ENCODE measurements at places on chromosomes 1 and 21.

DNA sequence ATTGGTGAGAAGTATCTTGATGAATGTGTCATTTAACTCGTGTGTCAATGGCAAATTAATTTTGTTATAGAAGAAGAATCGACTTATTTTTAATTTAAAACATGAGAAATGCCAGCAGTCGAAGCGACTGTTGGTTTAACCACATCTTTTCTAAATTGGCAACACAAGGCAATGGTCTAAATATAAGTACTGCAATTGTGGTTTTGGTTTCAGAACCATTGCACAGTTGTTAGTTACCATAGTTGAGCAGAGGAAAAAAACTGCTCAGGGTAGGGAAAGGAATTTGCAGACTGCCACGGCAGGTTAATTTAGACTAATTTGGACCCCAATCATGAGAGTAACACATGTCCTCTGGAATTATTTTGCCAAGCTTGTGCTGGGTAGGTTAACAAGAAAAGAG lies 185.6 kb upstream of the RUNX1 start:
- no peak for DNase-seq

DNA sequence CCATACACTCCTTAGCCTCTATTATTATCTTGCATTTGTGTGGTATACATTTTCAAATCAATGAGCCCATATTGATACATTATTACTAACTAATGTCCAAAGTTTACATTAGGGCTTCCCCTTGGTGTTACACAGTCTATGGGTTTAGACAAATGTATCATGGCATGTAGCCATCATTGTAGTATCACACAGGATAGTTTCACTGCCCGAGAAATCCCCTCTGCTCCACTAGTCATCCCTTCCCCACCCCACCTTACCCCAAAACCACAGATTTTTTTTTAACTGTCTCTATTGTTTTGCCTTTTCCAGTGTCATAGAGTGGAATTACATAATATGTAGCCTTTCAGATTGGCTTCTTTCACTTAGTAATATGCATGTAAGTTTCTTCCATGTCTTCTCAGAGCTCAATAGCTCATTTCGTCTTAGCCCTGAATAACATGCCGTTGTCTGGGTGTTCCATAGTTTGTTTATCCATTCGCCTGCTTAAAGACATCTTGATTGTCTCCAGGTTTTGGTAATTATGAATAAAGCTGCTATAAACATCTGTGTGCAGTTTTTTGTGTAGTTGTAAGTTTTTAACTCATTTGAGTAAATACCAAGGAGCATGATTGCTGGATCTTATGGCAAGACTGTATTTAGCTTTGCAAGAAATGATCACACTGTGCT lies 86.4 kb upstream of the LYST start:
- DNase-seq: no peak

DNA sequence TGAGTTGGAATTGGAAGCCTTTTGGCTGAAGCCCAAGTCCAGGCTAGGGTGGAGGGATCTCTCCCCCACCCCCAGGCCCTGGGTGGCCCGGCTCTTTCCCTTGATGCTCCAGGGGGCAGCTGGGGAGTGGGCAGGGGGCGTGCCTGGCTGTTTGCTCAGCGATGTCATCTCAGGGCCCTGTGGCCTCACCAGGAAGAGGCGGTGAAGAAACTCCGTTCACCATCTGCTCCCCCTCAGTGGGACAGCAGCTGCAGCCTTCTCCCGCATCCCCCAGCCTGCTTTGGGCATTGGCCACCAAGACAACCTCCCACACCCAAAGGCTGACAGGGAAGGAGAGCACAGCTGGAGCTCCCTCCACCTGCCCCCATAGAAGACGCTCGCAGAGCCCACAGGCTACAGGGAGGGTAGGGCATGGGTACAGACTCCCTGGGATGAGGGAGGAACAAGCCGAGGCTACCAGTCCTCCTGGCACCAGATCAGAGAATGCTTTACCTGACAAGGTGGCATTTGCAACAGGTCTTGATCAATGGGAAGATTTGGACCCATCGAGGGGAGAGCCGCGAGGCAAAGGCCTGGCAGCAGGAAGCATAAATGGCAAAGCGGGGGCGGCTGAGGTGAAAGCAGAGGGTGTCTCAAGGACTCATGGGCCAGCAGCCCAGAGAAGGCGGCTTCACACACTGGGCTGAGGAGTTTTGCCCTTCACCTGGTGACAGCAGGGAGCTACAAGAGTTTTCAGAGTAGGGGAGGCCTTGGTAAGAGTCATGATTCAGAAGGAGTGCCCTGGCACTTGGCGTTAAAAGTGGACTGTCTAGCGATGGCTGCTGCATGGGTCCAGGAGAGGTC lies 6.5 kb upstream of the GUCA2A start:
- no peak for DNase-seq

DNA sequence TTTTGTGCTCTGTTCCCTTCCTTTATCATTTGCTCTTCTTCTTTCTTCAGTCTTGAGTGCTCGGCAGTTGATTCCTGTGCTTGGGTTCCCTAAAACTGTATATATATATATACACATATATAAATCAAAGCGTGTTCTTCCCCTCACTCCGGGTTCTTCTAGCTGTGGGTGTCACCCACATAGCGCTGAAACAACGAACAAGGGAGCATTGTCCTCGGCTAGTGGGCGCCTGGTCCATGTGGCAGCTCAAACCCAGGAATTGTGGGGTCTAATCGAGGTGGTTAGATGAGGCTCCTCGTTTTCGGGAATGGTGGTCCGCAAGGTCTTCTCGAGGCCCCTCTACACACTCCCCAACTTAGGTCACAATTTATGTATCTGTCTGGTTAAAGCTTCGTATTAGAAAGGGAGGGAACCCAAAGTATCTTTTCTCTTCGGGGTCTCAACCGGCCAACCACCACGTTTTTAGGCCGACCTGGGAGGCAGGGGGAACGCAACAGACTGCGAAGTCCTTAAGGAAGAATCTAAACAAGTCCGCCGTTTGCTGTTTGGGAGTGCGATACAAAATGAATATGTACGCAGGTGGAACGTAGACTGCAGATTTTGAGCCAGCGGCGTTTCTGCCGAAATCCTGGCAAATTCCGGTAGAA lies 504 bp upstream of the SDHC start:
- no peak for DNase-seq

DNA sequence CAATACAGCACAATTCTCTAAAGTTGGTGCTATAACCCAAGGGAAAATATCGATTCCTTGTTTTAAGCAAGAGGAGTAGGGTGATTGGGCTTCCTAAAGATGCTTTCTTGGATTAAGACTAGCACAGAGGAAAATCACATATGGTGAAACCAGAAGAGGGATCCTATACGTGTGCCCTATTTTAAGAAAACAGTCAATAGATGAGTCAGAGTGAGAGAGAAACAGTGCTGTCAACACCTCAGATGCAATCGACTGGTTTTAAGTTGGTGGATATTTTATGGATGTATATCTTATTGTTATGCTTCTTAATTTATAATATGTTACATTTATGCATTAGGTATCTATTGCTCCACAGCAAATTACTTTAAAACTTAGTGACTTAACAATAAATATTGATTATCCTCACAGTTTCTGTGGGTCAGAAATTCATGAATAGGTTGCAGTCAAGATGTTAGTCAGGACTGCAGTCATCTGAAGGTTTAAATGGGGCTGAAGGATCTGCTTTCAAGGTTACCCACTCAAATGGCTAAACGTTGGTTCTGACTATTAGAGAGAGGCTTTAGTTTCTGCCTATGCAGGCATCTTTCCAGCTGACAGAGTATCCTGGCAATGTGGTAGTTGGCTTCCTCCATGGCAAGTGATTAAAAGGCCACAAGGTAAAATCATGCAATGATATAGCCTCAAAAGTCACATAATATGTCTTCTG lies 61.6 kb upstream of the DEPDC1 start:
- no peak for DNase-seq

DNA sequence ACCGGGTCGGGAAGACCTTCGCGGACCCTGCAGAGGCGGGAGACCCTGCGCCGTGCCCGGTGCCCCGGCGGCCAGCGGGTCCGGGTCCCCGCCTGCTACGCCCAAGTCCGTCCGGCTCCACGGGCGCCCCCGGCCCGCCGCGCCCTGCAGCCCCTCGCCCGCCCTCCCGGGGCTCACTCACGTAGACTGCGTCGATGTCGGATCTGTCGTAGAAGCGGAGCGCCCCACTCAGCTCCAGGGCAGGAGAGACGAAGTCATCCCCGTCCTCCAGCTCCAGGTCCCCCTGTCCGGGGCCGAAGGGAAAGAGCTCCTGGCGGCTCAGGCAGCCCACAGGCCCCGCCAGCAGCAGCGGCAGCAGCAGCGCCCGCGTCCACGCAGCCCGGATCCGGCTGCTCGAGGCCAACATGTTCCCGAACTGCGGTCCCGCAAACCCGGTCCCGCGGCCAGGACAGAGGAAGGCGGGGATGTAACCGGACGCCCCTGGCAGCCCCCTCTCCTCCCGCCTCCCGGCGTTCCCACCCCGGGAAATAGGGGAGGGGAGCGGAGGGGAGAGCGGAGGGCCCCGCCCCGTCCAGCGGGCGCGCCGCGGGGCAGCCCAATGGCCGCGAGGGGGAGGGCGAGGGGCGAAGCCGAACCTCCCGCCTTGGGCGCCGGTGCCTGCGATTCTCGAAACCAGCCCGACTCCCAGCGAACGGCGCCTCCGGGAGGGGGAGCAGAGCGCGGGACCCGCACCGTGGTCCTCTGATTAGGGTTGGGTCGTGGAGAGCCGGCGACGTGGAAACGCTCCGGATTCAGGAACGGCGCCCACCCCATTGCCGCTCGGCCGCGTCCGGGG lies at the start of gene NID1:
NID1 (minus strand) TSS at position 417 of the 835 bp plus-strand sequence; CDS start at position 406, 11 bp downstream.
- DNase-seq: peak; percentile 33

- no peak for DNase-seq
Measured at GRCh38 chr1:158506369-158506987, 34.5 kb downstream of the OR10R2 start.

DNA sequence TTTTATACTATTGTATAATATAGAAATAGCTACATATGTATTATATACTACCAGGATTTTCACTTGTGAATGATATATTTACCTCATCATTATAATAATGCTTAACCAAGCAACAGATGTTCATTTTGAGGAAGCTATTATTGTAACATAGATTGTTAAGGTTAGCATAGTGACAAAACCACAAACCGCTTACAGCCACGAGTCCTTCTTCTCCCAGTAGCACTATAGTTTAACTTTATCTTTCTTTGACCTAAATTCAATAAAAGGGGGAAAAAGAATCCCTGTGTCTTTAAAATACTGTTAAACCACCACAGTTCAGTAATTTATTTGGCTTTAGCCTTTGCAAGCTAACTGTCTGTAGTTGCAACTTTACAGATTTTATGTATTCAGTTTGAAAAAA lies 1039.4 kb upstream of the B3GALT2 start:
- no peak for DNase-seq

GRCh38 chr1:230900984-230901383 lies 32.7 kb upstream of the C1orf198 start:
- no peak for DNase-seq

DNA sequence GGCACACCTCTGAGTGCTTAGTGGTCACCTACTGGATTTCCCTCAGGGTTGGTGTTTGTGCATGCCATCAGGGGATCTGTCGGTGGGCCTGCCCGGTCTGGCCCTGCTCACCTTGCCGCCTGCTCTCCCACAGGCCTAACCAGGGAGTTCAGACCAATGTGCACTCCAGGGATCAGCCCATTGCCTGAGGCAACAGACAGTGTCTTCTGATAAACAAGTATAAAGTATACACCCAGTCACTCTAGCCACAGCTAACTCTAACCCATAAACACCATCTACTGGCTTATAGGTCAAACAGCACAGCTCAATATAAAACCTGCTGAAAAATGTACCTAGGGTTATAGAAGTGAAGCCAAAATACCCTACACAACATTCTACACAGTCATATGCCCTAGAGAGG lies 1300.0 kb downstream of the PLA2G4A start:
- peak; percentile 73 for DNase-seq

- peak; percentile 99 for DNase-seq
Measured at GRCh38 chr1:6199298-6200187, at the start of gene RPL22. Gene RPL22 (minus strand): TSS chr1:6199595. CDS start chr1:6199573, 22 bp downstream.

DNA sequence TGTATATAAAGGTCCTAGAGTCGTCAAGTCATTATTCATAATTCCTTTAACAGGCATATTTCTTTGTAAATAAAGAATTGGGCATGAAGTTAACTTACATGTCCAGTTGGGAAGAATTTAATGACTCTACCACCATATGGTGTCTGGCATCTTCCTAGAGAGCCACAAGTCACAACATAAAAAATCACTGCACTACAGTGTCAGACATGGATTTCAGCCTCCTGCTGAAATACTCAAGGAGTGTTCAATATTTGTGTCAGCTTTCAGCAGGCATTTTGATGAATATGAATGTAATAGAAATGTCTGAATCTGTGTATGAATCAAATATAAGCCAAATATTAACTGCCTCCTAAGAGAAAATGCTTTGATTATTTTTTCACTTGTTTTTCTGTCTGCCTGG lies 91.9 kb upstream of the TMPRSS15 start:
- no peak for DNase-seq

- peak; percentile 27 for DNase-seq
Measured at GRCh38 chr1:209072481-209072880, 511.0 kb upstream of the CAMK1G start.

- no peak for DNase-seq
Measured at GRCh38 chr1:219020386-219020785, 153.3 kb upstream of the LYPLAL1 start.

DNA sequence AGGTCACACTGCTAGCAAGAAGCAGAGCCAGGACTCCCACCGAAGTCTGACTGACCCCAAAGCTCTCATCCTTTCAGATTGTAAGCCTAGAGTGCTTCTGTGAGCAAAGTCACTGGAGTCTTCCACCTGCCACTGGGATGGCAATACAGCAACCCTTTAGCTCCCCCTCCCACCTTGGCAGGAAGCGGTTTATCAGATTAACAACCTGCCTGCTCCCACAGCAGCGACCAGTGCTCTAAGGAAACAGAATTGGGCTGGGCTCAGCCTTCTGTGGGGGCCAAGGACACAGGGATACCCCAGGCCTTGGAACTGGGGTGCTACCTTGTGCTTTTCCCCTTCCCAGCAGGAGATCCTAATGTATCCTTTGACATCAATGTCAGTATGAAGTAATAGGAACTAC lies 76.0 kb downstream of the GFI1 start:
- no peak for DNase-seq

DNA sequence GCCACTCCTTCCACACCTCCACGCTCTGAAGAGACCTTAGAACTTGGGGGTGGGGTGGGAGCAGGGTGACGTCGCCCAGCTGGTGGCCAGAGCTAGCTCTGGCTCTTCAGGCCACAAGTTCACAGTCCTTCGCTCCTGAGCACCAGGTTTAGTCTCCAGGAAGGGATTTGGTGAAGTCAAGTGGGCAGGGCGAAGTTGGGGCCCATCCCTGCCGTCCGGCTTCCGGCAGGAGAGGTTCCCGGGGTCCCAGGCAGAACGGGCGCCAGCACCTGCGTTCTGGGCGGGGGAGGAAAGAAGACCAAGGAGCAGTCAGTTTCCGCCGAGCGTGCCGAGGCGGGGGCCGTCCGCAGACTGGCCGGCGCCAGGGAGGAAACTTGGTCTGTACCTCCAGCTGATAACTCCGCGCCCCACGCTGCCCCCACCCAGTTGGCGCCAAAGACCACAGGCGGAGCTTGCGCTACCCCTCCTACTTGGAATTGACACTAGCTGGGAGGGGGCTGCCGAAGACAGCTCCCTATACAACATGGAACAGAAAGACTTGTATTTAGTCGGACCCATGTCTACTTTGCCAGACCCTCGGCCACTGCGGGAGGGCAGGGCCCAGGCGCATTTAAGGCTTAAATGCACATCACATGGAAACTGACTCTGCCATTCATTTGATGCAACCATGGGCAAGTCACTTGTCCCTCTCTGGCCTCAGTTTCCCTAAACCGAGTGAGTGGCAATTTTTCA lies 995 bp downstream of the ID3 start:
- DNase-seq: peak; percentile 51

GRCh38 chr1:161139766-161140165 lies 7.3 kb upstream of the DEDD start:
- DNase-seq: peak; percentile 50

GRCh38 chr1:14259191-14259757 lies 339.2 kb upstream of the KAZN start:
- DNase-seq: no peak

GRCh38 chr1:61752921-61753389 lies 10.7 kb downstream of the PATJ start:
- DNase-seq: no peak
